ENCODE measurements at places on chromosomes 16 and 17. TPM values are rescaled to one million over a fixed set of nuclear protein-coding genes. Genes with fewer than 3 reads are reported as not detected.
A peak's percentile ranks its signal among the peaks of the same experiment; 100 is the strongest.

- peaks cover 15% of the 10 kb centered on the region for H3K27me3 ChIP-seq
- H3K27ac ChIP-seq = no peak overlapping the region
- no peak for DNase-seq
- H3K4me3 ChIP-seq = no peak overlapping the region
- H3K36me3 ChIP-seq = no peaks in the 10 kb centered on the region
- peaks cover 15% of the 10 kb centered on the region for H3K4me1 ChIP-seq
Observed at GRCh38 chr17:49498029-49498615, 3.0 kb downstream of the NGFR start.

DNA sequence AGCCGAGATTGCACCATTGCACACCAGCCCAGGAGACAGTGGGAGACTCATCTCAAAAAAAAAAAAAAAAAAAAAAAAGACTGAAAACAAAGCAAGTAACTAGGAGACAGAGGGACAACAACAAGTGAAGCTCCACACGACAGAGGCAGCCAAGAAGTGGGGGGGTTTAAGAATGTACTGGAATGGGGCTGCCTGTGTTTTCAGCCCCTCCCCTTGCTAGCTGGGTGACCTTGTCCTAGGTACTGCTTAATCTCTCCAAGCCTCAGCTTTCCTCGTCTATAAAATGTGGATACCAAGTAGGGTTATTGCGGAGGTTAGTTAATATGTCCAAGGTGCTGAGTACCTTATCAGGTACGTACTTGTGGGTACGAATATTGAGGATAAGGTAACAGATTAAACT is 163.8 kb upstream of the CACNG5 start:
- H3K27ac ChIP-seq = no peak overlapping the region
- no peaks in the 10 kb centered on the region for H3K27me3 ChIP-seq
- no peaks in the 10 kb centered on the region for H3K36me3 ChIP-seq
- no peak overlapping the region for H3K4me3 ChIP-seq
- peak; percentile 6 for DNase-seq

- no peaks in the 10 kb centered on the region for H3K4me1 ChIP-seq
- DNase-seq = no peak
- H3K27me3 ChIP-seq = no peaks in the 10 kb centered on the region
- H3K27ac ChIP-seq = no peak overlapping the region
Observed at GRCh38 chr17:57718878-57719277, 26.2 kb downstream of the CCDC182 start.

- no peak overlapping the region for H3K4me3 ChIP-seq
- no peak overlapping the region for H3K27ac ChIP-seq
- DNase-seq = no peak
- no peaks in the 10 kb centered on the region for H3K36me3 ChIP-seq
- H3K27me3 ChIP-seq = peaks cover 4% of the 10 kb centered on the region
Observed at GRCh38 chr17:62786646-62787045, 21.5 kb downstream of the MARCHF10 start.

GRCh38 chr16:30896261-30896888 is at the start of gene CTF1:
Gene CTF1, plus strand, starts transcription at chr16:30896614. Its CDS starts 30 bp downstream, at chr16:30896644.
- DNase-seq = no peak
- H3K27me3 ChIP-seq = no peaks in the 10 kb centered on the region

The PYY gene
- not detected for total RNA-seq

The TPPP3 gene
- total RNA-seq = 0.18 TPM

- H3K27ac ChIP-seq = peak overlapping the region; percentile 99
- no peaks in the 10 kb centered on the region for H3K36me3 ChIP-seq
- DNase-seq = no peak
- H3K4me3 ChIP-seq = peak overlapping the region; percentile 13
Observed at GRCh38 chr17:40479754-40480480, 21.5 kb downstream of the TNS4 start.

The TP53TG3C gene
- not detected for total RNA-seq

DNA sequence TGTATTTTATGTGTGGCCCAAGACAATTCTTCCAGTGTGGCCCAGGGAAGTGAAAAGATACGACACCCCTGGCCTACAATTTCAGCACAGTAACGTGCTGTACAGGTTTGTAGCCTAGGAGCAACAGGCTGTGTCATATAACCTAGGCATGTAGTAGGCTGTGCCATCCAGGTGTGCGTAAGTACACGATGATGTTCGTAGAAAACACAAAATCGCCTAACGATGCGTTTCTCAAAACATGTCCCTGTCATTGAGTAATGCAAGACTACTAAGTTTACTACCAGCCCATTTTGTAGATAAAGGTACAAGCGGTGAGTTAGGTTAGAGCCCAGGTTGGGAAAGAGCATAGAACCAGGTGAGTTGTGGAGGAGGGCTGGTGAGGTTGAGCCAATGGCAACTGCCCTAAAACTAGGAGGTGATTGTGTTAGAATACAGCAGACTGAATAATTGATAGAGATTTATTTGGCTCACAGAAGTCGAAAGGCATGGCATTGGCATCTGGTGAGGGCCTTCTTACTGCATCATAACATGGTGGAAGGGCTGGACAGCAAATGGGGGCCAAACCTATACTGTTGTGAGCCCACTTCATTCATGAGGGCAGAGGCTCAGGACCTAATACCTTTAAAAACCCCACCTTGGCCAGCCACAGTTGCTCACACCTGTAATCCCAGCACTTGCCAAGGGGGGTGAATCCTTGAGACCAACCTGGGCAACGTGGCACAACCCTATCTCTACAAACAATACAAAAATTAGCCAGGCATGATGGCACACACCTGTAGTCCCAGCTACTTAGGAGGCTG is 4.2 kb downstream of the EIF1 start:
- peaks cover 59% of the 10 kb centered on the region for H3K36me3 ChIP-seq
- no peak overlapping the region for H3K4me3 ChIP-seq
- no peaks in the 10 kb centered on the region for H3K27me3 ChIP-seq
- peaks cover 16% of the 10 kb centered on the region for H3K4me1 ChIP-seq

The CDC42EP4 gene
- total RNA-seq = 2.9 TPM

- H3K36me3 ChIP-seq = peaks cover 29% of the 10 kb centered on the region
- H3K27ac ChIP-seq = peak within 1 kb of the TSS; percentile 97
- H3K27me3 ChIP-seq = no peaks in the 10 kb centered on the region
- peak within 1 kb of the TSS; percentile 83 for H3K4me3 ChIP-seq
- peaks cover 41% of the 10 kb centered on the region for H3K4me1 ChIP-seq
- DNase-seq = peak; percentile 91
Observed at GRCh38 chr17:32349854-32350665, at the start of gene ZNF207. Gene ZNF207, plus strand, starts transcription at chr17:32350157. Its CDS starts 129 bp downstream, at chr17:32350286.

DNA sequence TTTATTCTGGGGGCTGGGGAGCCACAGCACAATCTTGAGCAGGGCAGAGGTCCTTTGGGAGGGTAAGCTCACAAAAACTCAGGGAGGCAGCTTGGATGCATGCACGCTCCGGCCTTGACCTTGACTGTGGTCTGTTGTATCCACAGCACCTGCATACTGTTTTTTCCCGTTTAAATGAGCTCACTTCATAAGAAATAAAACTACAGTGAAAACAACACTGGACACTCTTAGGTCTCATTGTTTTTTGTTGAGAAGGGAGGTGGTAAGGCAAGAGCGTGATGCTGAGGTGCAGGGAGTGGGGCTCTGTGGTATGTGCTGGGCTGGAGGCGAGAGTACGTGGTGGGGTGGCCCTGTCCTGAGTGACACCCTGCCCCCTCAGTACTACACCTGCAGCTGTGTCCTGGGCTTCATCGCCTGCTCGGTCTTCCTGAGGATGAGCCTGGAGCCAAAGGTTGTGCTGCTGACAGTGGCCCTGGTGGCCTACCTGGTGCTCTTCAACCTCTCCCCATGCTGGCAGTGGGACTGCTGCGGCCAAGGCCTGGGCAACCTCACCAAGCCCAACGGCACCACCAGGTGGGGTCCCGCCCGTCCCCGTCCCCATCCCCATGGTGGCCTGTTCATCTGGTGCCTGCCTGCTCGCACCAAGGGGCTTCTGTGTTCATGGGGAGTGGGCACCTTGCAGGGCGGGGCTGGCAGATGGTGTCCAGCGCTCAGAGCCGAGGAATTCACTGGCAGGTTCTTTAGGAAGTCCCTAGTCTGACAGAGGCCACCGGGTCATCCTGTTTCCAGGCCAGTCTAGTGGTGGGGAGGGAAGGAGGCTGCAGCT is 44.2 kb downstream of the ADCY7 start:
- no peak overlapping the region for H3K27ac ChIP-seq
- H3K36me3 ChIP-seq = peaks cover 21% of the 10 kb centered on the region
- no peak for DNase-seq
- H3K4me1 ChIP-seq = no peaks in the 10 kb centered on the region
- no peak overlapping the region for H3K4me3 ChIP-seq

DNA sequence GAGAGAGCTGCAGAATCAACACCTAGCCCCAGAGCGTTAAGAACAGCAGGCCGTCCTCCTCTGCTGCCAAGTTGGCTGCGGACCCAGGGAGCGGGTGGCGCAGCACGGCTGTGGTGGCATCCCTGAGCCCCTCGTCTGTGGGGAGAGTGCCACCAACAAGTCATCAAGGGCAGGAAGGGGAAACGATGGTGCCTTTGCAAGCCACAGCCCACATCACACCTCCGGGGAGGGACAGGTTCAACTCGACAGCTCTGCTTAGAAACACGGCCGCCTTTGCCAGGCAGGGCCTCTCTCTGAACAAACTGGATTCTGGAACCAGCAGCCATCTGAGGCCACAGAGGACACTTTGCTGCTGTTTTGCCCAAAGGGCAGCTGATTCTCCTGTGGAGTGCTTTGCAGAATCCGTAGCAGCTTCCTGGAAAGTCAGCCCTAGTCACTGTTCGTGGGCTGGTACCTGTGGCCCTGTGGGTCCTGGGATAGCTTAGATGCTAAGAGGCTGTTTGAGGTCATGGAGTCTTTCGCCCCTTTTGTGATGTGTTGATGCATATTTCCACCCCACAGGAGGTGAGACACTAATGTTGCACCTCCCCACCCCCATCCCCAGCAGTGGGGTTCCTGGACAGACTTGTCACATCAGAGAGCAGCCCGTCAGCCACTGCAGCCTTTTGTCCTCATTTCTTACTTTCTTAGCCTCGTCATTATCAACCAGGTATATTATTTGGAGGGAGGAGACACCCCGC is 270.6 kb downstream of the CPPED1 start:
- H3K4me3 ChIP-seq = no peak overlapping the region
- H3K36me3 ChIP-seq = peaks cover 9% of the 10 kb centered on the region
- H3K4me1 ChIP-seq = peaks cover 53% of the 10 kb centered on the region
- no peaks in the 10 kb centered on the region for H3K27me3 ChIP-seq
- DNase-seq = peak; percentile 40

- no peak for DNase-seq
- H3K4me1 ChIP-seq = no peaks in the 10 kb centered on the region
- H3K27ac ChIP-seq = no peak overlapping the region
Observed at GRCh38 chr16:27742333-27742732, 192.4 kb downstream of the KATNIP start.

DNA sequence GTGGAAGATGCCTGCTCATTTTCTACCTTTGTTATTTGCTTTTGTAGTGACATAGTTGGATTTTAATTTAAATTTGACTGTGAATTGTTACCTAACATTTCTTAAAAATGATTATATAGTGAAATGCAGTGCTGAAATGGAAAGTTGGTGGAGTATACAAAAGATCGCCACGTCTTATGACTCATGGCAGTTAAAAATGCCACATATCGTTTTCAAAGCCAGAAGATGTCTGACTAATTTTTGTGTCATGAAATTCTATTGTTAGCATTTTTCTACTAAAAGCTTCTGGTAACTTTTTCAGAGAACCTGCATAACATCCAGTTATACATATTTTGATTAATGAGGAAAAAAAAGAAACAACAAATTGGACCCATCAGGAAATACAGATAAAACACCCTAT is 20.6 kb downstream of the MAP2K4 start:
- no peaks in the 10 kb centered on the region for H3K27me3 ChIP-seq
- DNase-seq = no peak
- H3K4me1 ChIP-seq = no peaks in the 10 kb centered on the region
- no peaks in the 10 kb centered on the region for H3K36me3 ChIP-seq
- no peak overlapping the region for H3K27ac ChIP-seq
- no peak overlapping the region for H3K4me3 ChIP-seq

The SLC25A19 gene
- total RNA-seq = 12.4 TPM

The ACSM2A gene
- not detected for total RNA-seq

GRCh38 chr16:49896447-49896964 is 40.6 kb upstream of the ZNF423 start:
- H3K4me3 ChIP-seq = no peak overlapping the region
- no peaks in the 10 kb centered on the region for H3K4me1 ChIP-seq
- no peaks in the 10 kb centered on the region for H3K36me3 ChIP-seq
- H3K27ac ChIP-seq = no peak overlapping the region
- H3K27me3 ChIP-seq = no peaks in the 10 kb centered on the region

GRCh38 chr17:29086628-29087332 is 43.8 kb downstream of the PIPOX start:
- no peak for DNase-seq
- H3K4me1 ChIP-seq = no peaks in the 10 kb centered on the region
- H3K27ac ChIP-seq = no peak overlapping the region
- H3K4me3 ChIP-seq = no peak overlapping the region
- H3K36me3 ChIP-seq = peaks cover 23% of the 10 kb centered on the region
- H3K27me3 ChIP-seq = no peaks in the 10 kb centered on the region

DNA sequence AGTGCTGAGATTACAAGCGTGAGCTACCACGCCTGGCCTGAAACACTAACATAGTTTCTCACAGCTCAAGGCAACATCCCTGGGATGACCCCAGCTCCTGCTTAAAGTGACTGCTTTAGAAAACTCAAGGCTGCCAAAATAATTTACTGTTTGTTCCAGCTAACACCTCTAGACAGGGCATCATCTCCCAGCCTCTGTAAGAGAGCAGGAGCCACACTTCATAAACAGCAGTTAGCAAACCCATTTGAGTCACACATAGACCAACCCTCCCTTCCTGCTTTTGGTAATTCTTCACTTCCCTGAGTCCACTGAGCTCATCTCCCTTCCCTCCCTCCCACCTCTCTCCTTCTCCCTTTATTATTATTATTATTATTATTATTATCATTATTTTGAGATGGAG is 201.3 kb downstream of the XYLT1 start:
- peaks cover 3% of the 10 kb centered on the region for H3K36me3 ChIP-seq
- DNase-seq = no peak
- no peak overlapping the region for H3K27ac ChIP-seq
- no peaks in the 10 kb centered on the region for H3K27me3 ChIP-seq
- no peak overlapping the region for H3K4me3 ChIP-seq
- no peaks in the 10 kb centered on the region for H3K4me1 ChIP-seq

DNA sequence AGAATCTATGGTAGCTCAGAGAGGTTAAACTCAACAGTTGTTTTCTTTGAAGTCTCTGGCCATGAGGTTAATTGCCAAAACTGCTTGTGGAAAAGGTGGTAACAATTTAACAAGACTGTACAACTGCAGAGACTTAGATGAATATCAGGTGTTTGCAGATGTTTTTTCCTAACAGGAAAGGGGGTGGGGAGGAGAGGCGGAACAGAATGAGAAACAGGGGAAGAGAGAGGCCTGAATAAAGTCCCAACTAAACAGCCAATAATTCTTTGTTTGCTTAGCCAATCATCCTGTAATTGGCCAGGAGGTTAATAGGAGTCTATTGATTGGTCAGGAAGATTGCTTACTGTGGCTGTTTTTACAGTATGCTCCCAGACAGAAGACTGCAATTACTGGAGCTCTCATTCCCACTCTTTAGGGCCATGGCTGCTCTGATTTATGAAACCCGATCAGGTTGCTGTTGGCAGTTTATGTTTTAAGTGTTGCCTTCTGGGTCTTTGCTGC is 249.7 kb upstream of the TBX2 start:
- no peaks in the 10 kb centered on the region for H3K27me3 ChIP-seq
- H3K4me1 ChIP-seq = no peaks in the 10 kb centered on the region
- H3K4me3 ChIP-seq = no peak overlapping the region
- H3K36me3 ChIP-seq = no peaks in the 10 kb centered on the region
- DNase-seq = no peak

GRCh38 chr17:64706224-64707049 is 44.3 kb upstream of the SMURF2 start:
- no peak overlapping the region for H3K27ac ChIP-seq
- no peaks in the 10 kb centered on the region for H3K36me3 ChIP-seq
- no peak for DNase-seq
- no peaks in the 10 kb centered on the region for H3K27me3 ChIP-seq
- no peak overlapping the region for H3K4me3 ChIP-seq

- no peak for DNase-seq
- H3K4me1 ChIP-seq = no peaks in the 10 kb centered on the region
- H3K4me3 ChIP-seq = no peak overlapping the region
- no peaks in the 10 kb centered on the region for H3K27me3 ChIP-seq
Observed at GRCh38 chr16:63690961-63691360, 1430.9 kb downstream of the CDH11 start.

Data from T-cell (primary cell).